ENCODE measurements at places on chromosomes 4 and X.

GRCh38 chrX:40177117-40177430 is 79.3 kb upstream of the BCOR start:
- no peak for DNase-seq

GRCh38 chr4:158599150-158599549 is 72.5 kb downstream of the C4orf46 start:
- no peak for DNase-seq

DNA sequence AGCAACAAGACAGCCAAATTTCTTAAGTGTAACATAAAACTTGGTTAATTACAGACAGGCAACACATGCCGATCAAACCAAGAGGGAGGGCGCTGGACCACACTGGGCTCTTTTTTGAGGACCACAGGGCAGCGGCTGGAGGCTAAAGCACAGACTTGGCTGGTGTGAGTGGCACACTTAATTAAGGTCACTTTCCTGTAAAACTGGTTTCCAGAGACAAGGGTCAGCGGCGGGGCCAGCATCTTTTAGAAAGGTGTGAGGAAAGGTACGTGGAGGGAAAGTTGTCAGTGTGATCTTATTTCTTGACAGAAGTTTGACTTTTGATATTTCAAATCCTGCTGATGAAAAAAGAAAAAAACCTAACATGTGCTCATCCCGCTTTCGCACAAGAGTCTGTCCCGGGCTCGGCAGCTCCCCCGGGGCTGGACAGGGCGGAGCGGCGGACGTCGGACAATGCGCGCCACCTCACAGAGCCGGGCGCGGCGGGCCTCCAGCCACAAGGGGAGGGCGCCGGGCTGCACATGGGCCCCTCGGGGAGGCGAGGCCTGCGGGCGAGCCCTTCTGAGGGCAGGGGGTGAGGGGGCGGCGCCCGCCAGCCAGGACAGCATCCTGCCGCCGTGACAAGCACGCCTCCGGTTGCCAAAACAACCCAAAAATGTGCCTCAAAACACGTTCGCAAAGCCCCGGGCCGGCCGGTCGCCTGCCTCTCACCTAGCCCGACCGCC is 660 bp upstream of the HSPA4L start:
- DNase-seq: no peak

GRCh38 chrX:17052210-17052609 is 105.8 kb downstream of the REPS2 start:
- no peak for DNase-seq

DNA sequence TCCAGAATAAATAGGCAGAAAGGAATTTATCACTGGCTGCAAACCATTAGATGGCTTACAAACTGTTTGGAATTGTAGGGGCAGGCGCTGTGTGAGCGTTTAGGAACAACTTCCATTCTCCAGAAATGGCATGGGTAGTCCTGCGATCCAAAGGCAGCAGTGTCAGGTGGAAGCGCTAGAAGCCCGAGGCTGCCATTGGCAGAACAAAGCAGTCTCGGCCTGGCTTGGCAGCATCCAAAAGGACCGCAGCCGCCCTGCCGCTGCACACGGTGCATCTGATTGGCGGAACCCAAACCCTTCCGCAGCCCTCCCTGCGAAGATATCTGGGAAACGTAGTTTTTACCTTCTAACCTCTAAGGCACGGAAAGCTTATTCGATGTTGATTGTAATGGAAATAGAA is 23.6 kb upstream of the YTHDC1 start:
- DNase-seq: no peak
